GM12864 (cell line): ENCODE measurements at places on chromosomes 5 and 9.

DNA sequence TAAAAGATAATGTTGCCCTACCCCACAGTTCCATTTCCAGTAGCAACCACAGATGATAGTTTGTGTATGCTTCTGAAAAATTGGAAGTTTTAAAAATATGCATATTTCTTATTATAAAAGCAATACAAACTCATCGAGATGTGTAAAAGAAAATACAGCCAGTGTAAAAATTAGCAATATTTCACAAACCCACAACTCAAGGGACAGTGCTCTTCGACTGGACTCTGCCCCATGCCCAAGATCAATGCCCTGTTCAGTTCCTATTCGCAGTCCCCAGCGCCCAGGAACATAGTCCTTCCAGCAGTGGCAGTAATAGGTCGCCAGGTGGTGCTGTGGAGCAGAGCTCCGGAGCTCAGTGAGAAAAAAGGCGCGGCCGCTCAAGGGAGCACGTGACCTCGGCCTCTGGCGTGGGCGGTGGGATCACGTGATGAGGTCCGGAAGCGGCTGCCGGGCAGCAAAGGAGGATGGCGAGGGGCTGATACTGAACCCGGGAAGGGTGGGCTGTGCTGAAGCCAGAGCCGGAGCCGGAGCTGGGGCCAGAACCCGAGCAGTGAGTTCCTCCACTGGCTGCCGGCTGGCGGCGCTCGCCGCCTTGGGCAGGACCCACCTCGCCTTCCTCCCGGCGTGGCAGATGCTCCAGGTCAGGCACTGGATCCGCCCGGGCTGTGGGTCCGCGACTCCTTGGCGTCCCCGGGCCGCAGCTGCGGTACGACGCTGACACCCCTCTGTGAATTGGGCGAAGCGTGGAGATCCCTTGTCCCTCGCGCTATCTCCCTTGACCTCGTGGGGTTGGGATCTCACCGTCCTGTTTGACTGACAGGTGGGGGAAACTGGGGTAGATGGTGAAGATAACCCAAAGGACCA, at the start of gene SLC36A1:
TSS of gene SLC36A1 (plus strand) at position 430 of the 864 bp plus-strand sequence. CDS start 11,190 bp downstream, outside the sequence.
- DNase-seq = peak; percentile 68

DNA sequence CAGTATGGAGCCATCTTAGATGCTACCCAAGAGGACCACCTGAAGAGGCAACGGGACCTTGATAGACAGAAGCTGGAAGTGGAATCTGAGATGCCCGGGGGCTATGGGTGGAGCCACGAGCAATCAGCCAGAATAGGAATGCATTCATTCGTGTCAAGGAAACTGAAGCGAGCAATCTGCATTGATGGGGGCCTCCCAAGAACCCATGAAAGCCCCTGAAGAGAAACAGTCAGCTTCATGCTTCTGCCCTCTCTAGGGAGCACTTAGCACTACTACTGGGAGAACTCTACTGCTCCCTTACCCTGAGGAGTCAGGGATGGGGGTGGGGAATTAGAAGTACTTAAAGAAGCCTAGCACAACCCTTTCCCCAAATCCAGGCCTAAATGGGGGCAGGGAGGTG, 51.9 kb upstream of the TCERG1 start:
- no peak for DNase-seq

DNA sequence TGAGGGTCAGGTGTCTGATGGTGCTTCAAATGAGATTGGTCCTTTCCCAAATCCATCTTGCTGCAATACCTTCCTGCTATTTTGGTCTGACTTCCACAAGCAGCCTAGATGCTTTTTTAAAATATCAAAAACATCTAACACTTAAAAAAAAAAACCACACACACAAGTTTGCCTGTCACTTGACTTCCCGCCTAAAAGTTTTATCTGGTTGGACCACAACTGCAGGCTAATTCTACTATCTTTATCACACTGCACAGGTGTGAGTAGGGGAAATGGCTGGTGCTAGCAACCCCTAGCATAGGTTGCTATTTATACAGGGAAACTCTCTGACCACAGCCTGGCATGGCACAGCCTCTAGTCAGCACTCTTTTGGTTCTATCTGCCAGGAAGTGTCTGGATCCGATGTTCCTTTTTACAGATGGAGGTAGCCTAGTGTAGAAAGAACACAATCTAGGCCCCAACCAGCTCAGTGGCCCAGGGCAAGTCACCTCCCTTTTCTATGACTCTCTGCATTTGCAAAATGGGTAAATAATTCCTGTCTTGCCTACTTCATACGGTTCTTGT, at the start of gene HEMGN:
TSS of gene HEMGN (minus strand) at position 92 of the 564 bp plus-strand sequence. CDS start at position 56, 36 bp downstream.
- peak; percentile 10 for DNase-seq

GRCh38 chr5:128684961-128685360, 146.9 kb upstream of the FBN2 start:
- DNase-seq = no peak

- DNase-seq = no peak
Measured at GRCh38 chr5:67025457-67025856, 171.1 kb downstream of the CD180 start.

DNA sequence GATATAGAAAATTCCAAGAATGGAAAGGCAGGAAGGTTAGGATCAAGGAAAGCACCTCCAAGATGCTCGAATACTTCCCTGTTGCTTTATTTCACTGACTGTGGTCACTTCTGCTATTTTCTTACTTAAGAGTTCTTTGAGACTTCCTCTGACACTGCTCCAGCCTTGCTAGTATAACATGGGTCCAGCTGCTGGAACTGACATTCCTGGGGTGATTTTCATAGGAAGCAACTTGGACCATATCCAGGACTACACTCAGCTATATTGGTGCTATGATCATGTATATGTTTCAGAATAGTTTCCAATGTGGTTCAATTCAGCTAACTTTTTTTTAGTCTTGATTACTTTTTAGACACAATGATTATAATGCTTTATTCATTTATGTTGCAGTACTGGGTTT, 81.6 kb upstream of the CKMT2 start:
- DNase-seq = no peak

GRCh38 chr5:151949701-151950308, 25.2 kb upstream of the GLRA1 start:
- DNase-seq = no peak

GRCh38 chr9:116267021-116267420, 113.4 kb downstream of the PAPPA start:
- DNase-seq = no peak
